ENCODE measurements at places on chromosomes 2 and 18. TPM values are rescaled to one million over a fixed set of nuclear protein-coding genes. Genes with fewer than 3 reads are reported as not detected.

CCL20 gene
- total RNA-seq = 1.4 TPM

CWC22 gene
- total RNA-seq = 25.9 TPM

UGT1A10 gene
- total RNA-seq = not detected

DLGAP1 gene
- 7.2 TPM for total RNA-seq

IKZF2 gene
- 7.1 TPM for total RNA-seq

CCDC68 gene
- 5.5 TPM for total RNA-seq

CMPK2 gene
- 9.0 TPM for total RNA-seq

PROKR1 gene
- not detected for total RNA-seq

RASGRP3 gene
- 2.4 TPM for total RNA-seq

TYW5 gene
- 8.7 TPM for total RNA-seq

ERLEC1 gene
- 97.9 TPM for total RNA-seq

TUBB6 gene
- 821 TPM for total RNA-seq
